Choroid plexus epithelial cell (primary cell): ENCODE measurements at places on chromosomes 13 and 19.

GRCh38 chr13:47829690-47830089 is 171.4 kb downstream of the SUCLA2 start:
- DNase-seq: peak; percentile 54

GRCh38 chr13:73633817-73634460 is 500.3 kb downstream of the KLF12 start:
- no peak for DNase-seq

DNA sequence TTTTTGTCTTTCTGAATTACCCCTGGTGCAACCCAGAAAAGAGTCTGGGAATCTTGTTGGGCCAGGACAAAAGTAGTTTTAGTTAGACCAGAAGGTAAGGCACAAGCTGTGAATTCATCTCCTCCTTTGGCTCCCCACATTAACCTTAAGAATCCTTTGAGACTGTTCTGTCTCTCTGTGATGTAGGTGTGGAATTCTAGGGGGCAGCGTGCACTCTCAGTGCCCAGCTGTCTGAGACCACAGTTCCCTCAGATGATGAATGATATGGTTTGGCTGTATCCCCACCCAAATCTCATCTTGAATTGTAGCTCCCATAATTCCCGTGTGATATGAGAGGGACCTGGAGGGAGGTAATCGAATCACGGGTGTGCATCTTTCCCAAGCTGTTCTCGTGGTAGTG is 43.9 kb downstream of the ZNF506 start:
- DNase-seq: no peak

DNA sequence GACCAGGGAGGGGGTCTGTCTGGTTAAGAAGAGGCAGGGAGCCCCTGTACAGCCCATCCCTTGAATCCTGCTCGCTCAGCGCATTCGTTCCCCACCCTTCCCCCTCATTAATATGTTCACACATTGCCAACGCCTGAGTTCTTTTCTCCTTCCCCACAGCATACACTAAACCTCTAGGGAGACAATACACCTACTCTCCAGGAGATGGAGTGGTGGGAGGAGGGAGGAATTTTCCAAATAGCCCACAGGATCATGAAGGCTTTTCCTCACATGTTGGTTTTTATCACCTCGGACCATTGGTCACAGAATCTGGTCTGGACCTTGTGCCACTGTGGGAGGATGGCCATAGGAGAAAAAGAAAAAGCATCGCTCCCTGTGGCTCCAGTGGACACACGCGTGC is 294.9 kb downstream of the SHISA2 start:
- DNase-seq: no peak

GRCh38 chr19:11673608-11674041 is 65.1 kb downstream of the ZNF823 start:
- peak; percentile 73 for DNase-seq

DNA sequence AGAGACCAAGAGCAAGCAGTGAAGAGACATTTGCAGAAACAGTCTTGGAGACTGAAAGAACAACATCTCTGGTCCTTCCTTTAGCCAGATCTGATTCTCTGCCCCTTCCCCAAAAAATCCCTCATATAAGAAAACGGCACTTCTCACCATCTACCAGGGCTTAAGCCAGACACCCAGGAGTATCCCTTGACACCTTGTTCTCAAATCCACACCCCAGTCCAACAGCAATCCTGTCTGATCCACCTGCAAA is 1.7 kb upstream of the PLEKHG2 start:
- DNase-seq: no peak

GRCh38 chr13:110562696-110563462 is 1.4 kb upstream of the RAB20 start:
- no peak for DNase-seq

- DNase-seq: no peak
These were observed 32.3 kb upstream of the UQCRFS1 start for GRCh38 chr19:29245215-29245614.

DNA sequence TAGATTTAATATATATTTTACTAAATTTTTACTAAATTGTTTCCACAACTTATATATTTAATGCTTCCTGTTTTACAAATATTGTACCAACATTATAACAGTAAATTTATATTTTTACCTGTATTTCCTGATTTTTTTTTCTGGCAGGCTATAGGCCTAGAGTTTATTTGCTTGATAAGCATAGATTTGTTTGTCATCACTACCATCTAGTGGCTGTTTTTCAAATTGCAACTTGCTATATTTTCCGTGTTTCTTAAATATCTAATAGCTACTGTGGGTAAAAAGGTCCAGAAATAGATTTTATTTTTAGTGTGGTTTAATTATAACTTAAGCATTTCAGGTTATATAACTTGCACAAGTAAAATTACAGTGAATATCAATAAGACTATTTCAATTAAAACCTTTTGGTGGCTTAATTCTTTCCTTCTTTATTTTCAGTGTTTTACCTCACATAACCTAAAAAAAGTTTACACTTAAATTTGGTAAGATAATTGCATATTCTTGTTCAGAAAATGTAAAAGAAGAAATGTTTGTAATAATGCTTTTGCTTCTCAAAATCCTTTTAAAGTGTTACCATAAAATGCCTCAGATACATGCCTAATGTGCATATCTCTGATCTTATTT is 60.6 kb downstream of the NDFIP2 start:
- DNase-seq: peak; percentile 85

DNA sequence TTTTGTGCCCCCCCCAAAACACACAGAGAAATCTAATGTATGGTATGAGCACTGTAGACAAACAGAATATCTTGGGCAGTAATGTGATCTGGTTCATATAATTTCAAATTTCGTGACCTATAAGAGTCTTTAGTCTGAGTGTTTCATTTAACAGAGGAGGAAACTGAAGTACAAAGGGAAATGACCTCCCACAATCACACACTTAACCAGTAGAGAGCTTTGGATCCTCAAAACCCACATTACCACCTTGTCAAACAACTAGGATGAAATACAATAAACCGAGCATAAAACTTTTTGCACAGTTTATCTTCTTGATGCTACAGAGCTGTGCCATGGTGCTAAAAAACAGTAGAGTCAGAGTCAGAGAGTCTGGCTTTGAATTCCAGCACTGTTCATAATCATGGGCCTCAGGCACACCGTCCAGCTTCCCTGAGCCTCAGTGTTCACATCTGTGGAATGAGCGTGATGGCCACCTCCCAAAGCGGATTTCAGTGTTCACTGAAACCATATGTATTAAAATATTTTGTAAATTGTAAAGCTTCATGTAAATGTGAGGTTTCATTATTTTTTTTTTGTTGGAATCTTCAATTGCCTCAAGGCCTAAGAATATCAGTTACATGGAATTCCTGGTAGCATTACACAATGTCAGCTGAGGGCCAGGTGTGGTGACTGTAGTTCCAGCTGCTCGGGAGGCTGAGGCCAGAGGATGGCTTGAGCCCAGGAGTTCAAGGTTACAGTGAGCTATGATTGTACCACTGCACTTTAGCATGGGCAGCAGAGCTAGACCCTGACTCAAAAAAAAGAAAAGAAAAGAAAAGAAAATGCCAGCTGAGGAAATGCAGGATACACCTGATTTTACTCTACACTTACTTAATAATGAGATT is 126.4 kb upstream of the FRY start:
- no peak for DNase-seq

- peak; percentile 3 for DNase-seq
These were observed 38.9 kb downstream of the STOML3 start for GRCh38 chr13:38951525-38952313.

- DNase-seq: no peak
These were observed 68.4 kb downstream of the TEX26 start for GRCh38 chr13:31000889-31001288.

DNA sequence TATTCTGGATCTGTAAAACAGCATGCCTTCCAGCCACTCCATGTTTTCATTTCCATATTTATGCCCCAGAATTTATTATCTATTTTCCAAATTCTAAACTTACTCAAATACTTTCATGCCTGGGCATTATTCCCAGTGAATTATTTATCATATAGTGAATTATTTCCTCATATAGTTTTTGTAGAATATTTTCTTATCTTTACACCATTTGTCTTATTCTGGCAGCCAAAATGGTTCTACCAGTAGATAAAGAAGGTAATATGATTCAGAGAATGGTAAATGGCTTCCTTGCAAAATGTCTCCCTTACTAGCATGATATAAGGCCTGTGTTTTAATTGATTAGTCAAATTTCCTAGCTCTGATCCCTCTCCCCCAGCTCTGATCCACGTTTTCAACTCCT is 305.8 kb downstream of the SPRY2 start:
- DNase-seq: no peak

DNA sequence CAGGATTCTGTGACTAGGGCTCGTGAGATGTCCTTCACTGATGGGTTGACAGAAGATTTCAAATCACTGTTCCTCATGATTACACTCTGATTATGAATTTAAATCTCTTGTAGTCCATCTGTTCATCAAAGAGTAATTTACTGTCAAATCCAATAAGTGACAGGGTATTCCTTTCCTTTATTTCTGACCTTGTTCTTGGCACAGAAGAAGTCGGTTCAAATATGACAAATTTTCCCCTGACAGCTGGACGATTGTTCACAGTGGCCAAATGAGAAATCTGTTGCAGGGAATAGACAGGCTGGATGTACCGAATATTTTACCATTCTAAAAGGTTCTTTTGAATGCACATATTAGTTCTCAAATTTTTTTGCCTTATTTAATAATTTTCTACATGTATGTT is 767.3 kb upstream of the GPC6 start:
- no peak for DNase-seq

DNA sequence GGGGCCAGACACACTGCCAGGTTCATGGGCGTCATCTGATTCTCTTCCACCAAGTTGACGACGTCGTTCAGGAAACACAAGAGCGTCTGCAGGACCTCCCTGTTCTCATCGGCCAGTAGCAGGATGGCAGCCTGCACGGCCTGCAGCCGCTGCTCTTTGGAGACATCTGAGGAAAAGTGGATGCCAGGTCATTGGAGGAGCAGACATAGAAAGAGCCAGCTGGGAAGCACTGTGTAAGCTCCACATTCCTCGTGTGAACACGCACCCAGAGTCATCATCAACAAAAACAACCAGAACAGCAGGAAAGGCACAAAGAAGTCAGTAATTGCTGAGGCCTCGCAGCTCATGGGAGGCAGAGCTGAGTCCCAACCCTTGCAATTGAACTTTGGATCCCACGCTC is 96.5 kb downstream of the KL start:
- DNase-seq: peak; percentile 77

DNA sequence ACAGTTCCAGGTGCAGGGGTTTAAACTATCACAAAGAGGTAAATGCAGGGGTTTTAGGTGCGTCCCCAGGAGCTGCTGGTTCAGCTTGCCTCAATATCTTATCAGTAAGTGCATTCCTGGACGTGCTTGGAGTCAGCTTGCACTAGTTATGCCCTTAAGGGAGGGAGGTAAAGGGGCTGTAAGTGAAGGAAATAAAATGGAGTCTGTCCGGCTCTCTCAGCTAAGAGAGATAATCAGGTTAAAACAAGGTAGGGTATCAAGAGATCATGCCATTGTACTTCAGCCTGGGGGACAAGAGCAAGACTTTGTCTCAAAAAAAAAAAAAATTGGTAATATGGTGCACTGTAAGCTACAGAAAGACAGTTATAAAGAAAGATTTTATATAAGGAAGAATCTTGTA is 69.7 kb downstream of the ZNF100 start:
- DNase-seq: no peak

DNA sequence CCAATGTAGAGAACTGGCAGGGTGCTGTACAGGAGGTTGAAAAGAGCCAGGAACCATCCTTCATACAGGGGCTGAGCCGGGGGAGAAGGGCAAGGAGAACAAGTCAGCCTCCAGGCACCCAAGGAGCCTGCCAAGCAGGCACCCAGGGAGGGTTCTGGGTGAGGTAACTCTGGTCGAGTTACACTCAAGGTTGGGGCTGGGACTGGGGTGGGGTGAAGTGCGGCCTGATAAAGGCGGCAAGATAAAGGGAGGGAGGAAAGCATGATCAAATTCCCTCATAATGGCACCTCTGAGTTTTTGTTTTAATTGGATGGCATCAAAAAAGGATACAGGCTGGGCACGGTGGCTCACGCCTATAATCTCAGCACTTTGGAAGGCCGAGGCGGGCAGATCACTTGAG is 25.0 kb downstream of the ATP8B3 start:
- no peak for DNase-seq

DNA sequence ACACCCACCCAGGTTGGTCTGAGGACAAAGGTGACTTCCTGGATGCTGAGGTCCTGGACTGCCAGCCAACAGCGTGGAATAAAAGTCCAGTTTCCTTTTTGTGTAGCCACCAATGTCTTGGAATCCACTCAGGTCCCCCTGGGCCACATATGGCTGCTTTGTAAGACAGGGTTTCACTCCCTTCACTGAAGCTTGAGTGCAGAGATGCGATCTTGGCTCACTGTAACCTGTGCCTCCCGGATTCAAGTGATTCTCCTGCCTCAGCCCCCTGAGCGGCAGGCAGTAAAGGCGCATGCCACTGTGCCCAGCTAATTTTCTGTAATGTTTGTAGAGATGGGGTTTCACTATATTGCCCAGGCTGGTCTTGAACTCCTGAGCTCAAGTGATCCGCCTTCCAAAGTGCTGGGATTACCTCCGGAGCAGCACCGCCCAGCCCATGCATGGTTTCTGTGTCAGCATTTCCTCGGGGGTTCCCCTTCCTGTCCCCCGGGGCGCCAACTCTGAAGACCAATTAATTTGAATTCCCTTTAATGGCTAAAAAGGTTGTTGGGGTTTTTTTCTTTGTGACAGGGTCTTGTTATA is 17.5 kb downstream of the KANK2 start:
- peak; percentile 23 for DNase-seq

DNA sequence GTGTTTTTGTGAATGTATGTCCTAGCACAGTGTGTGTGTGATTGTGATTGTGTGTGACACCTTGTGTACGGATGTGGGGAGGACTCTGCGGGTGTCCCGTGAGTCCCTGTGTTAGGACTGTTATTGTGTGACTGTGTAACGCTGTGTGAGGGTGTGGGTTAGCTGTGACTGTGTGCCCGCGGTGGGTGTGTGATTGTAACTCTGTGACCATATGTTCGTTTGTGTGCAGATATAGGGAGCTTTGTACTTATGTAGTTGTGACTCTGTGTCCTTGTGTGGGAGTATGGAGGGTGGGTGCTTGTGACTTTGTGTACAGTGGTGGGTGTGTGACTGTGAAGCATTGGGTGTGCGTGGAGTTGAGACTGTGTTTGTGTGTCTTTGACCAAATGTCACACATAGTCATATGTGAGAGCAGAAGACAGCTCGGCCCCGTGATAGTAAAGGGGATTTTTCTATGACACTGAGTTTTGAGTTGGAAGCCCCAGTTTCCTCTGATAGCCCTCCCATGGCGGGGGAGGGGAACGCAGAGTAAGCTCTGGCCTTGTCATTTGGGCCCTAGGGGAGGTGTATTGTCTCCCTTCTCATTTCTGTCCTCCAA is 949 bp upstream of the ZNF260 start:
- DNase-seq: no peak

DNA sequence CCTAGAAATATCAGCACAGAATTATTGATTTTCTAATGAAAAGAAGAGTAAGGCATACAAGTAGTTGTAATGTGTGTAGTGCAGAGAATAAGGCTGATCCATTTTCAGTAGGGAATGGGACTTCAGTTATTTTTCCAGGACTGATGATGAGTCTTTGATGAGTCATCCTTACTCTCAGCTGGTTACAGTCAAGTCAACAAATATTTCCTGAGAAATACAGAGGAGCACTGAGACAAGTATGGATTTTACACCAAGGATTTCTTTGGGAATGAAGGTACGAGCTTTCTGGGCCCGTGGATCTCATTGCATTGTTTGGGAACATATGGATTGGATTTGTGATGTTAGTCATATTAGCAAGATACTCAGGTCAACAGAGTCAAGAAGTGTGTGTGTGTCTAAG is 502.7 kb downstream of the FGF9 start:
- DNase-seq: peak; percentile 4

- DNase-seq: no peak
These were observed 10.6 kb downstream of the CLC start for GRCh38 chr19:39727070-39727800.
